Activated CD8-positive, alpha-beta memory T cell treated with anti-CD3 and anti-CD28 coated beads for 1 hour (primary cell): ENCODE measurements at places on chromosomes 12 and 14.

DNA sequence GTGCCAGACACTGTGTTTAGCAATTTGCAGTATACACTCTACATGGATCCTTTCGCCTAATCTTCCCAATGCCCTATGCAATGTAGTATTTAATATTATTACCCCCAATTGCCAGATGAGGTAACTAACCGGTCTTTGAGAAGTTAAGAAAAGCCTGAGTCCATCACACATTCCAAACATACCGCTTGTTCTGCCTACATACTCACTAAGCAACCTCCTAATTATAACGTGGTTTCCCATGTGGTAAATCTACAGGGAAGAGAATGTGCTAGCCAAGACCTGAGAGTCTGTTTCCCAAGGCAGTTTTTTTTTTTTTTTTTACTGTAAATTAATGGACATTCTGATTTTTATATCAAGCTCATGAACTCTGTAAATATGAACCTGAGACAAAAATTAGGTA is 37.2 kb downstream of the ATP2B1 start:
- DNase-seq, result no peak

DNA sequence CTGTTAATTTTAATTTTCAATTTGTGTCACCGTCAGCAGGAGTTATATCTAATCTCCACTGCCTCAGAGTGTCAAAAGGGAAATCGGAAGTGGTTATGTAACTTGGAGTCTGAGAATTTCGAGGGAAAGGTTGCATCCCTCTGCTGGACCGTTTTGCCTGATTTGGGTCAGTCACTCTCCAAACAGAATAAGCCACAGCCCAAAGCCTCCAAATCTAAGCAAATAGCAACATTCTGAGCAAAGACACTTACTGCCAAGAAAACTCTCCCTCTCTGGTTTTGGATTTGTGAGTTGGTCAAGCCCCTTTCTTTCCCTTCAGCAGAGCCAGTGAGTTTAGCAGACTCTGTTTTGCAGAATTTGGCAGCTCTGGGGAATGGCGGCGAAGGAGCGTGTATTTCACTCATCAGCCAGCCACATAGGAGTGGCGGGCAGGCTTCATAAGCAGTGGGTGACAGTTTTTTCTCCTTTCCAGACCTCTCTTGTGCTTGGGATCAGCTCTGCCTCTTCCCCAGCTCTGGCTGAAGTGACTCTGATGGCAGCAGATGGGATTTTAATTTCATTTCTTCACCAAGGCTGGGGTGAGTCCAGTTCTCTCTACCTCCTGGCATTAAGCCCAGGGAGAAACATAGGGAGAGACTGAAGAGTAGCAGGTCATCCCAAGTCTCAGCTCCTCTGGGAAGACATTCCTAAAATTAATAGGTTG is 218.7 kb upstream of the NOS1 start:
- no peak for DNase-seq

DNA sequence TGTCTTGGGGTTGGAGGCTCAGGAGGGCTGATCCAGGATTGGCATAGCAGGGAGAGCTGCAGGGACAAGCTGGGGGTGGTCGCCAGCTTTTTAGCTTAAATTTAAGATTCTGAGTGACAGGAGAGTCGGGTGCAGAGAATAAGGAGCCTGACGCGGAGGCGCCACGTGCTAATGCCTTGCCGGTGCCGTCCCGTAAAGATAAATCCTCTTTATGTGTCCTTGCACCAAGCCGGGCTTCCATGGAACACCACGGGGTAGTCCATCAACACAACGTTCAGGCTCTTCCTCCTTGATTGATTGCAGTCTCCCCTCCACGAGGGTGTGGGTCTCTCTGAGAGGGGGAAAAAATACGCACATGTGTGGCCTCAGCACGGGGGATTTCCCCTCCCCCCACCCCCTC is 3.9 kb downstream of the DLK1 start:
- DNase-seq, result no peak

DNA sequence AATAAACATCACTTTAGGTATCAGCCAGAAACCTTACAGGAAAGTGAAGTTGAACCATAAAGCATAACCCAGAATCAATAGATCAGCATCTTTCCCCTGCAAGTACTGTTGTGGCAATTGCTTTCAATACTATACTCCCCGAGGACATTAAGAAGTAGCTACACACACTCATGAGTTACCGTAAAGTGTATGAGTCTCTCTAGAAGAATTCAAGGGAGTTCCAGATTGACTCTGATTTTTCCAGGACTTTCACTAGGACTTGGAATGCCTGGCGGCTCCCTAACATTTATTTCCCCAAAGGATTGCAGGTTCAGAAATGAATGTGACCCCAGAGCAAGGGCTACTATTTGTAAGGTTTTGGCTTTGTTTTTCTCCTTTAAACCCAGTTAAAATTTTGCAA is 465.4 kb upstream of the MDGA2 start:
- DNase-seq, result no peak

- no peak for DNase-seq
Measured at GRCh38 chr12:32107359-32108267, 966 bp downstream of the BICD1 start.

DNA sequence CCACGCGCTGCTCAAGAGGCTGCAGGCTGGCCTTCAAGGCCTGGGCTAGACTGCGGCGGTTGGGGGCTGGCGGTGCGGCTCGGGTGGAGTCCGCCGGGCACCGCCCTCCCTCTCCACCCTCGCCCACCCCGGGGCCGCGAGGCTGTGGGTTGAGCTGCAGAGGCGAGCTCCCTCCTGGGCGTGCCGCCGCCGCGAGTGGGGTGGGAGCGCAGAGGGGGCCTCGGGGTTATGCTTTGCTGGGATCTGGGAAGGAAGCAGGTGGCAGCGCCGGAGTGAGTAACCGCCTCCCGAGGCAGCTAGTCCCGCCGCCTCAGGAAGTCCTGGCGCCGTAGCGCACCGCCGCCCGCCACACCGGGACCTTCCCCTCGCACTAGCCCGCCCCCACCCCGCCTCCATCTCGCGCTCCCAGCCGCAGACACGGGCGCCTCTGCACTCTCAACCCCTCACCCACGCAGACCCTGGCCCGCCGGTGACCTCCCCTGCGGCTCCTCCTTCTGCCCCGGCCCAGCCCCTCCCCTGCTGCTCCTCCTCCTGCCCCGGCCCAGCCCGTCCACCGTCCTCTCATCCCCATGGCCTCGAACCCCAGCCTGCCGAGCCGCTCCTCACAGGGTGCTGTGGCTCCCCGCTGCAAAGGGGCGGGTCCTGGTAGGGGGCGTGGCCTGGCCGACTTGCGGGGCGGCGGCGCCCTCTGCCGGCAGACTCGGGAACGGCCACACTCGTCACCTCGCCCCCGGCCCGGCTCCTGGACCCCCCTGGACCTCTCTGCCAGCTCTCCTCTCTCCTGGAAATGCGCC is 16.6 kb downstream of the TAMALIN start:
- peak; percentile 91 for DNase-seq

GRCh38 chr14:99425272-99425681 is 55.4 kb downstream of the SETD3 start:
- DNase-seq, result no peak

- DNase-seq, result no peak
Measured at GRCh38 chr12:27960821-27961220, 11.7 kb downstream of the PTHLH start.

DNA sequence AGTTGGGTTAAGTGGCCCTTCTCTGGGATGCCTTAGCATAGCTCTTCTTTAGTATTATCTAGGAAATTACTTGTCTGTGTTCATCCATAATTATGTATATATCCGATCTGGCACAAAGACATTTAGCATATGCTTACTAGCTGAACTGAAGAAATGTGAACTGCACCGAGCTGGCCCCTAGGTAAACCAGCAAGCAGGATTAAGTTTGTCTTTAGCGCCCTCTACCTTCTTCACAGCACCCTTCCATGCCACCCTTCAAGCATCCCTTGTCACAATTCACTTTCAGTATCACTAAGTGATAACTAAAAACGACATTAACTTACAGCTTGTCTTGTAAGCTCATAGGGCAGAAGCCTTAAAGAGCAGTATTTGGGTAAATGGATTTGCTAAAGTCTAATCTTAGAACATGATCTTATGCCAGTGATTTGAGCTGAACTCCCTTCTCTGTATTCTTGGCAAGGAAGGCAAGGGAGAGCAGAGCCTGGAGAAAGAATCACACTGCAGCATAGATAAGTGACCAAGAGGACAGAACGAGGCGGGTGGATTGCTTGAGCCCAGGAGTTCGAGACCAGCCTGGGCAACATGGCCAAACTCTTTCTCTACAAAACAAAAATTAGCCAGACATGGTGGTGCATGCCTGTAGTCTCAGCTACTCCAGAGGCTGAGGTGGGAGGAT is 2.6 kb upstream of the HAL start:
- no peak for DNase-seq

GRCh38 chr14:92615451-92615850 is 101.9 kb downstream of the RIN3 start:
- peak; percentile 56 for DNase-seq

GRCh38 chr12:22334410-22335100 is at the start of gene ST8SIA1:
ST8SIA1 (minus strand) TSS chr12:22334707; CDS start chr12:22334232, 475 bp downstream.
- DNase-seq, result peak; percentile 32

DNA sequence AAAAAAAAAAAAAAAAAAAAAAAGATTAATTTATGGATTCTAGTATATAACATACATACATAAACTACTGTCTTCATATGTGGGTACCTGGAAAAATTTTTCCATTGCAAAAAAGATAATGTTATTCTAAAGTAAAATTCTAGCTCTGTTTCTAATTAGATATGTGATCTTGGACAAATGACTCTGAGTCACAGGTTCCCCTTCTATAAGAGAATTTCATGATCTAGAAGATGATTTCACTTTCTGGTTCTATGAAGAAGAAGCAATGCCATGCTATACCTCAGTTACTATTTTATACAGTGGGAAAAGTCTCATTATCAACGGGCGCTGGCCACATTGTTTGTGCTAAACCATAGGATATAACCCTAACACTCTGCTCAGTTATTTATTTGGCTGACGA is 351.3 kb downstream of the ZFP36L1 start:
- DNase-seq, result no peak

DNA sequence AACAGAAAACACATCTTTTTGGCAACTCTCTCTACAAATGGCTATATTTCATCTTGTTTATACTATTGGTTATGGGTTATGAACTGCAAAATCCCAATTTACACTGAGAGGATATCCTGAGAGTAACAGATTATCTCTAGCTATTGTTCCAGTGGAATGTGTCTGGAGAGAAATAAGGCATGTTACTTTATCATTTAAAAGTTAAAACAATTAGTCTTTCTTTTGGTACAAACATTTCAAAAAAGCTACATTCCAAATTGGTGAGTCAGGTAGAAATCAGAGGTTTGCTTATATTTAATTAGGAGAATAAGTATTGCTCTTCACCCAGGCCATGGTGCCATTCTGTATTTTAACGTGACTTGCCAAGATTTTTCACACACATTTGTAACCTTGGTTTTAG is 411.6 kb downstream of the CCER1 start:
- DNase-seq, result no peak

GRCh38 chr14:90274019-90274418 is 17.7 kb downstream of the PSMC1 start:
- DNase-seq, result no peak

DNA sequence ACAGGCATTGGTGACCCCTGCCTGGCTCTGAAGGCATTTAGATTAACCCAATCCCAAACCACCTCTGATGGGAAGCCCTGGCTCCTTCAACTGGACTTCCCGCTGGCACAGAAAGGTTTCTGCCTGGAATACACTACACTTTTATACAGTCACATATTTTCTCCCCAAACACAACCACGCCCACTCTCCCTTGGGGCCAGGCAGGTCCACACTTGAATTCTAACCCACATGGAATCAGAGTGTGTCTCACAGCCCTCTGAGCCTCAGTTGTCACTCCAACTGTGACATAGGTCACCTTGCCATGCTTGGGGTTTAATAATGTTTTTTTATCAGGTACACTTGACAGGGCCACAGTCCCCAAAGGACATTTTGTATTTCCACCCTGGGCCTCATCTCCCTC is 368.6 kb downstream of the BCL11B start:
- DNase-seq, result no peak

DNA sequence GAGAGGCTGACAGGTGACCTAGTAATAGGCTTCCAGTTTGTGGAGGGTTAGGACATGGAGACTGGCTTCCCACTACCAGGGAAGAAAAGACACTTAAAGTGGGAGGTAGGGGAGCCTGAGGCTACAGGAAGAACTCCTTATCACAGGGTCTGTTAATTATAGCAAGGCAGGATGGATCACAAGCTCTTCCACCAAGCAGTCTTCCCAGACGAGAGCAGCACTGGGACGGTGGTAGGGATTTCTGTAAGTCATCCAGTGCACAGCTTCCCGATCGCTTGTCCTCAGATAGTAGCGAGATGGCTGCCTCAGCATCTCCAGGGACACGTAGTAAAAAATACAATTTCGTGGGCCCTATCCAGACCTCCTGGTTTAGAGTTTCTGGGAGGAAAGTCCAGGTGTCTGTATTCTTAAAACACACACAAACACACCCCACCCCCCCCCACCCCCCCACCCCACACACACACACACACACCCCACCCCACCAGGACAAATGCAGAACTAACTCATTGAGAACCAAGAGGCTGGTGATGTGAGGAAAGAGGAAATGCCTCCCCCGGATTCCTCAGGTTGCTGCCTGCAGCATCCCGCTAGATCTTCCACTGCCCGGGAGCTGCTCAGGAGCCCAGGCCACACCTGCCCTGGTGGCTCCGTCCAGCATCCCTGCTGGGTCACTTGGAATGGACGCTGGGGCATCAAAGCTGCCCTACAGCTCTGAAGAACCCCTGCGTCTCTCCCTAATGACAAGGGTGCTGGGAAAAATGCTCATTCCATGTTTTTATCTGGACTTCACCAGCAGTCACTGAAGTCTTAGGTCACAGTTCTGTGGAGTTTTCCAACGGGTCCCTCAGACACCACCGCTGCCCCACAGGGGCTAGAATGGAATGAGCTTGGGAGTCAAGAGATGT is 307.2 kb downstream of the CACNA1C start:
- DNase-seq, result no peak

- DNase-seq, result no peak
Measured at GRCh38 chr14:28762955-28763326, 3.6 kb upstream of the FOXG1 start.

- no peak for DNase-seq
Measured at GRCh38 chr14:71117839-71118743, 210.8 kb downstream of the PCNX1 start.

GRCh38 chr12:130158754-130159059 is 3.6 kb upstream of the FZD10 start:
- DNase-seq, result no peak

DNA sequence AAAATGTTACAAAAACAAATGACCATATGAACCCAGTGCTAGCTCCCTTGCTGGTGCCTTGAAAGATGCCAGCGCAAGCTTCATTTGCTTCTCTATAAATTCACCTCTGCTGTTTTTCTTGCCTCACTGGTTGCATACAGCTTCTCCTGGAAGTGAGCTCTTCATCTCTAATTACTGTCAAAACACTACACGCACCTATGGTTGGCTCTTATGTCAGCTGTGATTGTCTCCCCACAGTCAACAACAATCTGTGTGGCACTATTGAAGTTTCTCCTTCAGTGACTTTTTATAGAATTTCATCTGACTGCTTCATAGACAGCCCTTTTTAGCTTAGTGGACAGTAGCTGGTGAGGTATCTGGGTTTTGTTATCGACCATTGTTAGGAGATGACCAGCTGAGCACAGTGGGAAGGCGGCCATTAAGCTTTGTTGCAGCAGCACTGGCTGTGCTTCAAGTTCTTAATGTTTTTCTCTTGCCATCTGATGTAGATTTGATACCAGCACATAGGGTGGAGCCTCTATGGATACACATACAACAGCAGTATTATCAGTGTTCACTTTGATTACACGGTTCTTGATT is 131.8 kb downstream of the KITLG start:
- no peak for DNase-seq
